ENCODE measurements at places on chromosomes 12 and 14. TPM values are rescaled to one million over a fixed set of nuclear protein-coding genes. Genes with fewer than 3 reads are reported as not detected.

Gene PROX2
- total RNA-seq = not detected

Gene TEX52
- total RNA-seq = not detected

Gene RPL36AL
- total RNA-seq = 408 TPM

Gene SYCP3
- total RNA-seq = not detected

Measured in A549 treated with ZK216348 at 1 μM for 4 hours (cell line).